ENCODE measurements at places on chromosomes 3 and 15.
A peak's percentile ranks its signal among the peaks of the same experiment; 100 is the strongest.

DNA sequence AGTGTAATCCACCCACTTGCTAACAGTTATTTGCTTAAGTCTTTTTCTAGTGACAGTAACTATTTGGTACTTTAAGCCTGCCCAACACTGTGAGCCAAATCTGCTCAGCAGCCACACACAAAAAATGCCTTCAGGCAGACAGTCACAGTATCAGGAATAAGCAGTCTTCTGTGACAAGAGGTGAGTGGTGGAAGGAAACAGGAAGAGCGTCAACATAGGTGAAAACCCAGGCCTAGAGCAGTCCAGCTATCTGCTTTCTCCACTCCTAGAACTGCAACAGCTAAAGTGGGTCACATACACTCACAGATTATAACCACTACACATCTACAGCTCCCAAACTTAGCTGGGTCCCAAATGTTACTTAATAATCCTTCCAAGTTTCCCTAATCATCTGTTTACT lies 213.7 kb downstream of the ZBTB20 start:
- no peak for DNase-seq

GRCh38 chr3:52364322-52365035 lies 48.4 kb downstream of the DNAH1 start:
- no peak for DNase-seq

DNA sequence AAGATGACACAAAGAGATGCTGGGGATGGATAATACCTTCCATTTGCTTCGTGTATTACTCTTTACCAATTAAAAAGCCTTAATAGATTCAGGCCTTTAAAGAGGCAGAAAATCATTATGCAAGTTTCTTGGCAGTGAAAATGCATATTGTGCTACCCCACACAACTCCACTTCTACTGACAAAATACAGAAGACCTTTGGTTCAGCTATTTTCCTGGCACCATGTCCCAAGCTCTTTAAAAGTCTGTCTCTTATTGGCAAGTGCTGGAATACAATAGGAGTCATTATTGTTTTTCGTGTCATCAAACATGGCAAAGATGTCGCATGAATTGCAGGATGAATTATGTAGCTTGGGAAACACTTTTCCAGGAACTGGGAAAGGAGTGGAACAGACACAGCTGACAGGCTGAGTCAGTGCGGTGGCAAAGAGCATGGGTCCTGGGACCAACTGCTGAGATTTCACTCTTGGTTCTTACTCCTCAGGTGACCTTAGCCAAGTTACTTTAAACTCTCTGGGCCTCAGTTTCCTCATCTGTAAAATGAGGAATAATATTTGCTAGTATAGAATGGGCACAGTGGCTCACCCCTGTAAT lies 5.5 kb upstream of the TSPAN3 start:
- no peak for DNase-seq

- no peak for DNase-seq
Measured at GRCh38 chr15:50353251-50353974, 1.6 kb downstream of the GABPB1 start.

DNA sequence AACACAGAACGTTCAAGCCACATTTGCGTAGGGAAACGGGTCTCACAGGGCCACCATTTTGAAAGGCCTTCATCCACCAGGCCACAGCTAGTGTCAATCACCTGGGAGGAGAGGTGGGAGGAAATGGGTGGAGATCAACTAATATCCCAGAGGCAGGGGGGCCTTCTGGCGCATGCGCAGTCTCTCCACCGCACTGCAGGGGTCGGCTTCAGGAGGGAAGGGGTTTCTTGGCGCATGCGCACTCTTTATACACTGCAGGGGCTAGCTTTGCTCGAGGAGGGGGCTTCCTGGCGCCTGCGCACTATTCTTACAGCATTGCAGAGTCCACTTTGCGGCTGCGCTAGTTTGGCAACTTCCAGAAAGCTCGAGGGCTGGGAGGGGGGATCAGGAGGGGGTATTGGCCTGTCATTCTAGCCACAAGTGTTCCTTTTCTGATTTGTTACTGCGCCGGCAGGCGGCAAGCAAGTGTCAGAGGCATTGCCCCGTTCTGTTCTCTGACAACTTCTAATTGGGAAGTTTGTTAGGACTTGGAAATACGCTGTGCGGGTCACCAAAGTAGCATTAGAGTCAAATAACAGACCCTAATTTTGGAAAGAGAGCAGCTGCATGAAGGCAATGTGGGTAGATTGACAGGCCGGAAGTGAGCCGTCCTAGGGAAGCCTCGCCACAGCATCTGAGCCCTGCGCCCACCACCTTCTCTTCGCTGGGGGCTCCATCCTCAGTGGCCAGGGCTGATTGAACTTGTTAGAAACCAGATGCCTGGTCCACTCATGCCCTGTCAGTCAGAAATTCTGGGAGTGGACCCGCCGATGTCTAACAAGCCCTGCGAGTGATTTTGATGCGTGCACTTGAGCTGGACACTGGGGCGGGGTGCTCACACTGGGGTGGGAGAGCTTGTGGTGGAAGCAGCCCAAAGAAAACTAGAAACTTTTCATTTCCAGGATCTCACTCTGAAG lies 173.5 kb upstream of the NDN start:
- DNase-seq: no peak

- DNase-seq: peak; percentile 18
Measured at GRCh38 chr15:48402427-48403177, 71.4 kb downstream of the DUT start.

DNA sequence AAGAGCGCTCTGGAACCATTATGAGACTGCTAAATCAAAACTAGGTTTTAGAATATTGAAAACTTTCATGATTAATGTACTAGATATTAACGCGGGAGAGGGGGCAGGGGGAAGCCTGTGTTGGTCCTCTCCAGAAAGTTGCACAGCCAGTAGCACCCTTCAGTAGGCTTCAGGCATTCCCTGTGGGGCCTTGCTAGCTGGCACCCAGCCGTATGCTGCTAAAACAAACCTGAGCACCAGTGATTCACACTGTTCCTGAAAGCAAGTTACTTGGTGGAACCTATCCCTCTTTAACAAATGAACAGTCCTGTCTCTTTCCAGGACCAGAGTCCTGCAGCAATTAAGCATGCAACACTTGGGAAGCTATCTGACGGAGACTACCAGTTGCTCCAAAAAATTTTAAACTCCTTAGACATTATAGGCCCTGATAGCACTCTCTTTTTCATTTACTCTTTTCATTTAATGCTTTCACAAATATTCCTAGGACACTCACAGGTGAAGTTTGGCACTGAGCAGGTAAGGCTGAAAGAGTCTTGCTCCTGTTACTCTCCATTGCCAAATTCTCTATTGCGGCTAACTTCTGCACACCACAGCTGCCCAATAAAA lies 1.2 kb upstream of the ATRIP start:
- no peak for DNase-seq

DNA sequence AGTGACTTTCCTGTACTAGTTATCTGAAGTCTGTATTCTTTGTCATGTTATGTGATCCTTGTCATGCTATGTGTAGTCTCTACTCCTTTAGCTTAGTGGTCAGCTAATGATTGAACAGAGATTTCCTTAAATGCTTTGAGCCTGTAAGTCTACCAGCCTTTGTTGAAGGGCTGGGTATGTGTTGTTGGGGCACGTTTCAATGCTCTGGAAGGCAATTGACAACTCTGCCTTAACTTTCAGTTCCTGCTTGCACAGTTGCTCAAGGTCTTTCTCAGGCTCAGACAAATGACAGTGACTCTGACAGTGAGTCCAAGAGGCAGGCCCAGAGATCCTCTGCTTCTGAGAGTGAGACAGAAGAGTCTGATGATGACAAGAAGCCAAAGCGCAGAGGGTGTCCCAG lies 89.3 kb downstream of the CHD2 start:
- DNase-seq: no peak

Data from GM12864 (cell line).